Karpas-422 (cell line): ENCODE measurements at places on chromosomes 3 and 15. TPM values are rescaled to one million over a fixed set of nuclear protein-coding genes. Genes with fewer than 3 reads are reported as not detected.

DNA sequence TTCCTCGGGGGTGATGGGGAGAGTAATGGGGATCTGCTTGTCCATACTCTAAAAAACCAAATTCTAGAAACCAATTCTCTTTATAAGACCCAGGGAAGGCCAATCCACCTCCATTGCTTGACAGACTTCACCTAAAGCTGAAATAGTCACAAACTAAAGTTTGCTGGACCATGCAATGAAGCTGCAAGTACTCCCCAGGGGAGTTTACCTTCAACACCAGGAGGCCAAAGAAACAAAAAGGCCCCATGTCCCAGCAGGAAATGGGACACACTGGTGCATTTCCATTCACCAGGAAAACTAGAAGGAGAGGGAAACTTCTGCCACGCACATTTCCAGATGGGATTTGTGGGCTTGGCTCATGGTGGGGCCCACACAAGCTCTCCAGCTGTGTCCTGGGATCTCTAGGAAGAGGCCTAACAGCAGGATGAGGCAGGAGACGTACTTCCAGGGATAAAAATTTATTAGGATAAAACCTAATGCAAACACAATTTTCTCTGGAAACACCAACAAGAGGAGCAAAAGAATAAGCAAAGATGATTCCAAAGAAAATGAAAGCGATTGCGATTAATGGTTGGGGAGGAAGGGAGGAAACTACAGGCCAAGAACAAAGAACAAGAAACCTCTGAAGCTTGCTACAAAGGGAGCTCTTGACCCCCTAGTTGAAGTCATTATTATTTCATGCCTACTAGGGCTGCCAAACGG is 238.0 kb upstream of the LRTM1 start:
- DNase-seq: no peak

Gene TRH
- total RNA-seq: not detected in 2 replicates

Gene PRTG
- not detected in 2 replicates for total RNA-seq

Gene ZNF609
- 26.7 and 29.6 TPM in 2 replicates for total RNA-seq

Gene GRIP2
- not detected in 2 replicates for total RNA-seq

DNA sequence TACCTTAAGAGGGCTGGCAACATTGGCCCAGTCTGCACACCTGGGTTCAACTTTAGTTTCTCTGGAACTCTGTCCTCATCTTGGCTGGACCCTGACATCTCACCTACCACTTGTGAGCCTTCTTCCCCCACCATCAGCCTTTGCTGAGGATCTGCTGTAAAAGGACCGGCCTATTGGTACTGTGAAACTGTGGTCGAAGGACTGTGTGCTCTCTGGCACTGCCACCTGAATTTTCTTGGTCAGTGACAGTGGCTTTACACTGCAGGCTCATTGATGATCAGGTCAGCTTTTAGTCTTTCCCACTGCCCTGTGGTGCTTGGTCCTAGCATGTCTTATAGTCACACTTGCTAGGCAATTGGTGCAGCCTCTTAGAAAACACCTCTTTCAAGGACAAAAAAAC is 86.9 kb downstream of the PEX5L start:
- no peak for DNase-seq

DNA sequence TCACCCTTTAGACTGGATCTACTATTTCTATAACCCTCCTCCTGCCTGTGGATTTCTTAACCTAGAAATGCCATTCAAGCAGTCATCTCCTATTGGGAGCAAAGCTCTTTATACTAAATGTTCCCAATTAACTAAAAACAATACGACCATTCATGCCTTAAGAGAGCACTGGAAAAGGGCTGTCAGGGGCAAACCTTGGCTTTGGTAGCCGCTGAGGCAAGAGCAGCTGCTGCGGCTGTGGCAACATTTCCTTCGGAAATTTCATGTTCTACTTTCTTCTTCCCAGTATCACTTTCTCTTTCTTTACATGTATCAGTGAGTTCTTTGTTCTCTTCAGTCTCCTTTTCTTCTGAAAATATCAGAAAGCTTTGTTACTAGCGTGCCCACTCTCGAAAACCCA is 56.3 kb upstream of the CSPG5 start:
- no peak for DNase-seq

DNA sequence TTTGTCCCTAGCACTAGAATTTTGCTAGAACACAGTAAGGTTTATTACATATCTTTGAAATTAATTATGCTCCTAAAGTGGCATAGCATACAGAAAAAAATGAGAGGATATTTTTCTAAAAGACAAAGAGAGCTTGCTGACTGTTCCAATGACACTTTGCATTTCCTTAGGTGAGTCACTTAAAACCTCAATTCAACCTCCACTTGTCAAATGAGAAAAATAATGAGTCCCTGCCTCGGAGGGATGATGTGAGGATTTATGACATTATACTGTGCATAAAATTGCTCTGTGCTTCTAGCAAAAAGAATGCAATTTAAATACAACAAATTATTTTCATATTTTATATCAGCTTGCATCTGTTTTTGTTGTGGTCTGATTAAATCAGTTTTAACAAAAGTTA is 1417.0 kb upstream of the ALCAM start:
- no peak for DNase-seq

DNA sequence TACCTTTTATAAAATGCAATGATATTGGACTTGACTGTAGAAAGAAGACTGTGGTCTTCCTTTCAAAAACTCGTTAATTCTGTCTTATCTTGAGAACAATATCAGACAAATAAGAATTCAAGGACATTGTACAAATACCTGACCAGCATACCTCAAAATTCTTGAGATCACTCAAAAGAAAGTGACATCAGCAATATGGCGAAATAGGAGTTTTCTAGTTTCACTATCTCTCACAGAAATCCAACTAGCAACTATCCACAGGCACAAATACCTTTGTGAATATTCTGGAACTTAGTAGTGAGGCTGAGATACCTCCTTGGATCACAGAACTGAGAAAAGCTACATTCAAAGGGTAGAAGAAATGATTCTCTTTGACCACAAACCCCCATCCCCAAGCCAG is 419.7 kb downstream of the ZNF385D start:
- no peak for DNase-seq

DNA sequence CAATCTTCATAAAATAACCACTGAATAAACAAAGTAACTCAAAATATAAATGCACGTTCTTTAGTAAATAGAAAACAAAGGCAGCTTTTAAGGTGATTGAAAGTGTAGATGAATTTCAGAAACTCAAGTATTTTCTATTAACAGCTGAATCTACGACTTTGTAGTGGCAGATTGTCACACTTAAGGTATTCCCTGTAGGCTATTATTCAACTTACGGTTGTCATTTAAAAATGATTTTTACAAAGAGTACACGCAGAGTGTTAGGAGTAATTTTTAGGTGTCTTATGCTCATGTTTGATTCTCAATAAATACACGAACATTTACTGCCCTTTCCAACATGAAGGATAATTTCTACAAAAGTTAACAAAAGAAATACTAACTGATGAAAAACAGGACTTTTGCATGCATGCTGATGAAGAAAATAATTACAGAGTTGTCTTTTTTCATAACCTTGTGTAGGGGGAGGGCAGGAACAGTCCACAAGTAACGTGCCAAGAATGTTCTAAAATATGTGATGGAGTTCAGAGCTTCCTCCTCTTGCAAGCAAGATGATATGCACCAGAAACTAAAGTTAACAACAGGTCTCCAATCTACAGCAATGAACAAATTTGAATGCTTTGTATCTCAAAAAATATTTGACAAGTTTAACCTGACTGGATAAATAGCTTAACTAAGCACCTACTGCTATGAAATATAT is 16.7 kb downstream of the DCBLD2 start:
- no peak for DNase-seq

Gene CNTN3
- total RNA-seq: not detected in 2 replicates

GRCh38 chr15:61518191-61518950 is 289.3 kb upstream of the RORA start:
- no peak for DNase-seq

DNA sequence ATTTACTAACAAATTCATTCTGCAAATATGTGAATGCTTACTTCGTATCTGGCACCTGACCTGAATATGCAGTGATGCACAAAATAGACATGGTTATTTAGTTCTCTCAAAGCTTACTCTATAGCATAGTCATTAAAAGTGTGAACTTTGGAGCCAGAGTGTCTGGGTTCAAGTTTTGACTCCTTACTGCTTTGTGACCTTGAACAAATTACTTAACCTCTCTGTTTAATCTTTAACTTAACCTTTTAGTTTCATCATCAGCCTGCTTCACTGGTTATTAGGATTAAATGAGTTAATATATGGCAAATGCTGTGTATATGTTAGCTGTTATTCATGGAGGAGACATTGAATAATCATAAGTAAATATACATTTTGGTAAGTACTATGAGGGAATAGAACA is 12.1 kb upstream of the MGA start:
- DNase-seq: no peak

GRCh38 chr15:57640930-57641682 is 49.4 kb downstream of the MYZAP start:
- DNase-seq: peak; percentile 63

DNA sequence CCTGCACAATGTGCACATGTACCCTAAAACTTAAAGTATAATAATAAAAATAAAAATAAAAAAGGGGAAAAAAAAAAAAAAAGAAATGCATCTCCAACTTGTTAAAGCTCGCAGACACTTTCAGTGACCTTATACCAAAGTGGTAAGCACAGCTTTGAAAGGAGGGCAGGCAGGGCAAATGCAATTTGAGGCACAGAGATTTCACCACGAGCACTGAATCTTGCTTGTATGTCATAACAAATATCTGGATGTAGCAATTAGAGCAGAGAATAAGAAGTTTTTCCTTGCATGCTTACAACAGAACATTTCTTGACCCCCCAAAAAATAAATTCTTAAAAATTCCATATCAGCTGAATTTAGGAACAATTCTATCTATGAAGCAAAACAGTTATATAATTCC is 66.5 kb downstream of the FBN1 start:
- no peak for DNase-seq

DNA sequence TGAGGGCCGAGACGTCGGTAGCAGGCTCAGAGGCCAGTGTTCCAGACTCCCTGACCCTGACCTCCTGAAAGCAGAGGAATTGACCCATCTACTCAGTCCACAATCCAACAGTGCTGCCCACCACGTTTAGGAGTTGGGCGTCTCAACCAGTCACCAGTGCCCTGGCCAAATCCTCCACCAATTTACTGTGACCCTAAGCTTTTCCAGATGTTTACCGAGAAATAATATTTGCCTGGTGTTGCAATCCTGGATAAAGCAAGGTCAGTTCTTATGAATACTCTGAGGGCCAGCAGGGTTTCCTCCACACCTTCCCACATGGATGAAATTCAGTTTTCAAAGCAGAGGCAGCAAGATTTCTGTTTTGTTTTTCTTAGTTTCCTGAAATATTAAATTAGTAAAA is 7.5 kb upstream of the APOD start:
- DNase-seq: no peak

DNA sequence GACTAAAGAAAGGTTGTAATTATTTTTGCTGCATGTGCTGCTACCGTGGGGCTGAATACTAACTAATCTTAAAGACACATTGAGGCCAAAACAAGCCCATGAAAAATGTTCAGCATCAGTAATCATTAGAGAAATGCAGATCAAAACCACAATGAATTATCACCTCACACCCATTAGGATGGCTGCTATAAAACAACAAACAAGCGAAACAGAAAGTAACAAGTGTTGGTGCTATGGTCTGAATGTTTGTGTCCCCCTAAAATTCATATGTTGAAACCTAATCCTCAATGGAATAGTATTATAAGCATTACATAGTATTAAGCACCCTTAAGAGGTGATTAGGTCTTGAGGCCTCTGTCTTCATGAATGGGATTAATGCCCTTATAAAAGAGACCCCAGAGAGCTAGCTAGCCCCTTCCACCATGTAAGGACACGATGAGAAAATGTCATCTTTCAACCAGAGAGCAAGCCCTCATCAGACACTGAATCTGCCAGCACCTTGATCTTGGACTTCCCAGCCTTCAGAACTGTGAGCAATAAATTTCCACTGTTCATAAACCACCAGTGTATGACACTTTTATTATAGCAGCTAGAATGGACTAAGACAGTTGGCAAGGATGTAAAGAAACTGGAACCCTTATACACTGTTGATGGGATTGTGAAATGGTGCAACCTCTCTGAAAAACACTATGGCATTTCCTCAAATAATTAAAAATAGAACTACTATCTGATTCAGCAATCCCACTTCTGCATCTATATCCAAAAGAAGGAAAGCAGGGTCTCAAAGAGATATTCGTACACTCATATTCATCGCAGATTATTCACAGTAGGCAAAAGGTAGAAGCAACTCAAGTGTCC is 76.1 kb downstream of the REC114 start:
- no peak for DNase-seq

Gene FBXL22
- 0.15 TPM in 1 of 2 replicates, not detected in the other for total RNA-seq

GRCh38 chr3:157070678-157070999 is 89.3 kb downstream of the CCNL1 start:
- DNase-seq: no peak

- DNase-seq: no peak
Measured at GRCh38 chr3:123320221-123320620, 118.5 kb downstream of the SEC22A start.

Gene DUOXA1
- not detected in 2 replicates for total RNA-seq

DNA sequence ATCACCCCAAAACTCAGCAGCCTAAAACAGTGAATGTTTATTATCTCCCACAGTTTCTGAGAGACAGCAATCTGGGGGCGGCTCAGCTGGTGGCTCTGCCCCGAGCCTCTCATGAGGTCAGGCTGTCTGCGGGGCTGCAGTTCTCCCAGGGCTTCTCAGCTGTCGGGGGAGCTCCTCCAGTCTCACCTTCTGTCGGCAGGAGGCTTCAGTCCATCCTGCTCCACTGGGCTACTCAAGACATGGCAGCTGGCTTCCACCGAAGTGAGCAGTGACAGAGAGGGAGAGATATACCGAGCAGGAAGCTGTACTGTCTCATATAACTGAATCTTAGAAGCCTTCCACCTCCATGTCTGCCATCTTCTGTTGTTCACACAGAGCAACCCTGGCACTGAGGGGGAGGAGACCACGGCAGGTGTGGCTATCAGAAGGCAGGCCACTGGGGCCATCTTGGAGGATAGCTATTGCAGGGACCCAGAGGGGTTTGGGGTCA is 72.8 kb upstream of the ITGA11 start:
- no peak for DNase-seq

Gene THUMPD3
- 28.2 and 50.4 TPM in 2 replicates for total RNA-seq

- DNase-seq: no peak
Measured at GRCh38 chr3:21792176-21792575, 41.2 kb upstream of the ZNF385D start.

DNA sequence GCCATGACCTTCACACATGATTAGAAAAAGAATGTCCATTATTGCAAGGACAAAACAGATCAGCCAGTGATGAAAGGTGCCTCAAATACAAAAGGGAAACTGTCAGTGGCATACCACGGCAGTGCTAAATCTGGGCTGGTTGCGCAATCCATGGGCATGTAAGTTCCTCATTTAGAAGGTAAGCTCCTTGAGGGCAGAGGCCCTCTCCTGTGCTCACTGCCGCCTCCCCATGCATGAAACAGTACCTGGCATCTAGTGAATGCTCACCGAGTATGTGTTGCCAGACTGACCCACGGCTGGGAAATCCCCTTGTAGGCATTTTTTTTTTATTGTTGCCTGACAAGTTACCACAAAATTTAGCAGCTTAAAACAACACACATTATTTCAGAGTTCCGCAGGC is 312.1 kb upstream of the CHRM5 start:
- DNase-seq: peak; percentile 51

GRCh38 chr15:91988071-91988470 is 134.6 kb downstream of the SLCO3A1 start:
- DNase-seq: no peak

- DNase-seq: no peak
Measured at GRCh38 chr3:98519351-98519750, 3.4 kb downstream of the CLDND1 start.

Gene GRM2
- total RNA-seq: 0.19 and 1.1 TPM in 2 replicates

Gene ARHGAP11A
- 22.2 and 35.5 TPM in 2 replicates for total RNA-seq

Gene GHSR
- not detected in 2 replicates for total RNA-seq

GRCh38 chr3:24255414-24255813 is 239.2 kb downstream of the THRB start:
- no peak for DNase-seq
